ENCODE measurements at places on chromosomes 3 and 15.

GRCh38 chr3:197001106-197001971, 28.3 kb downstream of the MELTF start:
- DNase-seq = no peak

DNA sequence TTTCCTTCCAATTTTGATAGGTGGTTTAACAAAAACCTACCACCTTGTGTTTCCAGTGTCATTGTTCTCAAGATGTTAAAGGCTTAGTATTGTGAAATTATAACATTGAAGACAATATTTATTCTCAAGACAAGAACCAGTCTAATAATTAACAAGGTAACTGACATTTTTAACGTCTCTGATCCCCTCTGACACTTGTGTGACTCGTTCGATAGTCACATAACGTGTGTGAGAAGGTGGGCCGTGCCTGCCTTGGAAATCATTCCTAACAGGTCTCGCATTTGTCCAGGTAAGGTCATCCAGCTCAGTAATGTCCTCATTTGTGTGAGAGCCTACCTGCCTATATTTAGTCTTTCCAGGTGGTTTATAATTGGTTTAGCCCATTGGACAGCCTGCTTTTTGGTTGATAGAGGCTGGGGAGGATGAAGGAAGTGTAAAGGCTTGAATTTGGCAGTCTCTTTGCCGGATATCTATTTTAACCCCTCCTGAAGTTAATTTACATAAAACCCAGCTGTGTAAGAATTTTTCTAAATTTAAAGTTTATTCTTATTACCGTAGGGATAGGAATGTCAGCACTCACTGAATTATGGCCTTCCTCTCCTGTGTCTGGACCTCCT, 94.4 kb downstream of the AKAP13 start:
- DNase-seq = no peak

GRCh38 chr15:63417721-63418120, 36.1 kb upstream of the CA12 start:
- DNase-seq = no peak

DNA sequence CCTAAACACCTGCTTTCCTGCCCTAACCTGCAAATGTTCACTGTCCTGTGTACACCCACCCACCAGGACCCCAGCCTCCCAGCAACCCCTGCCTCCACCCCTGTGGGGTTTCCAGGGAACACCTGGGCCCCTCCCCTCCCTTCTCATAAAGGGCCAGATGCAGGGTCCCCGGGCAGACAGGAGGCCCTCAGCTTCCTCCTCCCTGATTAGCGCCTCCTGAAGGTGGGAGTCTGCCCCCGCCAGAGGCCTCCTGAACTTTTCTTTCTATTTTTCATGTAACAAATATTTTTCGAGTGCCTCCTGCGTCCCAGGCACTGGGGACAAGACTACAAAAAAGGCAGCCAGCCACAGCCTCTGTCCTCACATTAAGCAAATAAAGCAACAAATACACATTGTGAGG, 135.4 kb upstream of the LINGO1 start:
- no peak for DNase-seq

- DNase-seq = no peak
These were observed 223.6 kb upstream of the TLE3 start for GRCh38 chr15:70321172-70321819.

GRCh38 chr3:53085476-53085875, 39.6 kb upstream of the SFMBT1 start:
- no peak for DNase-seq
